MCF 10A (cell line): ENCODE measurements at places on chromosomes 16 and 17. TPM values are rescaled to one million over a fixed set of nuclear protein-coding genes. Genes with fewer than 3 reads are reported as not detected.

Gene CCL14
- not detected in 2 replicates for total RNA-seq

Gene GSG1L2
- total RNA-seq = not detected in 2 replicates

Gene B3GNT9
- total RNA-seq = 0.84 and 1.9 TPM in 2 replicates

Gene C17orf67
- total RNA-seq = 3.3 and 3.5 TPM in 2 replicates

Gene ITPRIPL2
- 49.3 and 53.7 TPM in 2 replicates for total RNA-seq

Gene CTRB1
- total RNA-seq = not detected in 2 replicates

Gene GAST
- total RNA-seq = not detected in 2 replicates

Gene ZNF629
- total RNA-seq = 10.9 and 14.1 TPM in 2 replicates

Gene CD300H
- not detected in 2 replicates for total RNA-seq

Gene CCL5
- not detected in 2 replicates for total RNA-seq

GRCh38 chr17:83145358-83145738 lies 65.9 kb downstream of the METRNL start:
- no peak for DNase-seq

GRCh38 chr16:88118376-88118775 lies 167.1 kb downstream of the BANP start:
- DNase-seq = no peak

DNA sequence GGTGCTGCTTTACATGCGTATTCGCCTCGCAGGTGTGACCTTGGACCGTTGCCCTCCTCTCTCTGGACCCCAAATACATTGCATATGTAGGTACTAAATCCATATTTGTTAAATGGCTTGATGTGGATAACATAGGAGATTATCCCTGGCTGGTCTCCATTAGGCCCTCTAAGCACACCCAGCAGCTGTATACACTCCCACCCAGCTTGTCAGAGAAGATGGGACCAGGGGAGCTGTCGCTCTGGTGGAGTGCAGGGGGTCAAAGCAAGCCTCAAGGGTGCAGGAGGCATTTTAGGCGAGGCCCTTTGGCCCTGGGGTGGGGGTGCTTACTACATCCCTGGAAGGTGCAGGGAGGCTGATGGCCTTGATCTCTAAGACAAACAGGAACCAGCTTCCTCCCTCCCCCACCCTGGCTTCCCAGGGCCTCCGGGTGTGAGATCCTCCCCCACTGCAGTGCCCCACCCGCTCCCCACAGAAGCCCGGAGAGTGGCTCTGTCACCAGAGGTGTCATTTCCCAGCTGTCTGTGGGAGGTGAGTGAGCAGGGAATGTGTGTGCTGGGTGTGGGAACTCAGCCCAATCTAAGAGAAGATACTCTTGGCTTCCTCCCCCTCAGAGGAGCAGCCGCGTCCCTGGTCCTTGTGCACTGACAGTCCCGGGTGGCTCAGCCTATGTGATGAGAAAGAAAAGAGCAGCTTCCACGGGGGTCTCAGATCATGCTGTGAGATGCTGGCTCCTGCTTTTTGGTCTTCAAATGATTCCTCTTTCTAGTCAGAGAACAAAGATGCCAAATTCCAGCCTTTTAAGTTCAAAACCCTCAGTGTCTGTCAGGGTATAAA lies 1.4 kb upstream of the VAMP2 start:
- no peak for DNase-seq

DNA sequence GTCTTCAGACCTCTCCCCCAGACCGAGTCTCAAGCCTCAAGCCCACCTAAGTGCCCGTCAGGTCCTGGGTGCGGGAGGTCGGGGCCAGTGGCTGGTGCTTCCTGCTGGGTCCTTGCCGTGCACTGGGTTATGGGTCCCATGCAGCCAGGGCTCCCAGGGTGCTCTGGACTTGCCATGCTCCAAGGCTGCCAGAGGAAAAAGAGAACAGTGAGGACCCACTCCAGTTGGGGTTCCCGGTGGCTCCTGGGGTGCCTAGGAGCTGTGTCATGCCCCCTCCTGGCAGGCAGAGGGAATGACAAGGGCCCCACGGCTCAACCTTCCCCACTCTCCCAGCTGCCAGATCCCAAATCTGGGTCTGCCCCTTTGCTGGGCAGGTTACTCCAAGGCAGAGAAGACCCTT lies 3.8 kb downstream of the SNX20 start:
- no peak for DNase-seq

DNA sequence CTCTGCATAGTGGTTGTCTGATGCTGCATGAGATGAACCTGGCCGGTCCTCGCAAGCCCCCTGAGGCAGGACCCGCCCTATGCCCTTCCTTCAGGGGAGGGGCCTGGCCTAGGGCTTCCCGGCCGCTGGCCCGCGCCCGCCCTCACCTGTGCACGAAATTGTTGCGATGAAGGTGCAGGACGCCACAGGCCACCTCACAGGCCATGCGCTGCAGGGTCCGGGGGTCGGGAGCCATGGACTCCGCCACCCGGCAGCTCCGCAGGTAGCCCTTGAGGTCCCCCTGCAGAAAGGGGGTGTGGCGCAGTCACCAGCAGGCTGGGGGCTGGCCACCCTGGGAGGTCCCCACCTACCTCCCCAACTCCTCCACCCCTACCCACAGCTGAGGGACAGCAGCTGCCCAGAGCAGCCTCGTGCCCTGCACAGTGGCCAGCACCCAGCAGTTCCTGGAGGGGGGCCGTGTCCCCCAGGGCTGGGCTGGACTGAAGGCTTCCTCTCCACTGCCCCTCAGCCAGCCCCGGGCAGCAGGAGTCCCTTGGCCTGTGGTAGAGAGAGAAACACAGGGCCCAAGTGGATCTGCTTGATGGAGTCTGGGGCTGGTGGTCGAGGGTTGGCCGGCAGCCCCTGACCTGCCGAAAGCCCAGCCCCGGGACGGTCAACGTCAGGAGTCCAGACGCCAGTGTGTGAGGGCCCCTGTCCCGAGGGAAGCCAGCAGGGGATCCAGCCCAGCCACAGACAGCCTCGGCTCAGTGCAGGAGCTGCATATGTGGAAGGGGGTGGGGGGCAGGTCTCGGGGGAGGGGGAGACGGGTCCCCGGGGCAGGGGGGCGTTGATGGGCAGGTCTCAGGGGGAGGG lies 38.8 kb upstream of the PVALEF start:
- DNase-seq = no peak

DNA sequence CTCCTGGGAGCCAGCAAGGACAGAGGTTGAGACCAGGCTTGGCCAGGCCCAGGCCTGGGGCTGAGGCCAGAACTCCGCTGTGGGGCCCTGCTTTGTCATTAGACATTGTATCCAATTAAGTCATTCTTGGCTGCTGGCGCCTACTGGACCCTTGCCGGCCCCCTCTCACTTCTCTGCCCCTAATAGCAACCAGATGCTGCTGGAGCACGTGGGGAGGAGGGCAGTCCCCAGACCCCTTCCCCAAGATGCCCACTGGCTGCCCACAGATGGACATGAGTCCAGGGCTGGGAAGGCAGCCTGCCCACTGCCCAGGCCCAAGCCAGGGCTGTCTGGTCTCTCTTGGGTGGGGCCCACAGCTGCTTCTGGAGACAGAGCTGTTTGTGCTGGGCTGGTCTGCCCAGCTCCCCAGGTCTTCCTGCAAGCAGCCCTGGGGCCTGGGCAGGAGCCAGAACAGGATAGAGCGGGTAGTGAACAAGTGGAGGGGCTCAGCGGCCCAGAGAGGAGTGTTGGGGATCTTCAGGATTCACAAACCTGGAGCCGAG lies 7.8 kb downstream of the PLXDC1 start:
- DNase-seq = no peak

GRCh38 chr16:85036236-85037049 lies 8.8 kb downstream of the KIAA0513 start:
- DNase-seq = no peak

GRCh38 chr16:65548470-65548869 lies 426.6 kb upstream of the CDH11 start:
- no peak for DNase-seq

GRCh38 chr17:78230996-78231935 lies at the start of gene TMEM235:
TMEM235 (plus strand) TSS chr17:78231631; CDS start chr17:78232024, 393 bp downstream.
- no peak for DNase-seq

GRCh38 chr17:7684851-7685532 lies 2.3 kb downstream of the TP53 start:
- DNase-seq = no peak

GRCh38 chr16:72850021-72850420 lies 197.9 kb downstream of the ZFHX3 start:
- DNase-seq = no peak

DNA sequence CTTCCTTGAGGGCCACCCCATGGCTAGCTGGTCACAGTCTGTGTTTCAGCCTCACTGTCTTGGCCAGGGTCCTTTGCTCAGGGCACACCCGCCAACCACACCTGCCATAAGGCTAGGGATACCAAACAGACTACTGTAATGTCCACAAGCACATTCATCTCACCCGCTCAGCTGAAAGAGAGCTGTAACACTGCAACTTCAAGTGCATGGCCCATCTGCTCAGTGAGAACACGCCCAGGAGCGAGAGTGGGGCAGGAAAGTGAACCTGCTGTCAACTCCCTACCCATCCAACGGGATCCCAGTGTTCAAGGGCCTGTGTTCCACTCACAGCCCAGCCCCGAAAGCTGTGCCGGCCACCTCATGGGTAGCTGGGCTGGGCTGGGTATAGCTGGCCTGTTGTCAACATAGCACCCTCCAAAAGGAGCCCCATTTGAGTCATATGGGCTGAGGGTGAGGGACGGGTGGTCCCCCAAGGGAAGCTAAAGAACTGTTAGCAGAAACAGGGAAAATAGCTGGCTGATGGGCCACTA lies 55.7 kb downstream of the SCNN1B start:
- DNase-seq = no peak

GRCh38 chr17:73720187-73720834 lies 76.1 kb upstream of the SDK2 start:
- no peak for DNase-seq

DNA sequence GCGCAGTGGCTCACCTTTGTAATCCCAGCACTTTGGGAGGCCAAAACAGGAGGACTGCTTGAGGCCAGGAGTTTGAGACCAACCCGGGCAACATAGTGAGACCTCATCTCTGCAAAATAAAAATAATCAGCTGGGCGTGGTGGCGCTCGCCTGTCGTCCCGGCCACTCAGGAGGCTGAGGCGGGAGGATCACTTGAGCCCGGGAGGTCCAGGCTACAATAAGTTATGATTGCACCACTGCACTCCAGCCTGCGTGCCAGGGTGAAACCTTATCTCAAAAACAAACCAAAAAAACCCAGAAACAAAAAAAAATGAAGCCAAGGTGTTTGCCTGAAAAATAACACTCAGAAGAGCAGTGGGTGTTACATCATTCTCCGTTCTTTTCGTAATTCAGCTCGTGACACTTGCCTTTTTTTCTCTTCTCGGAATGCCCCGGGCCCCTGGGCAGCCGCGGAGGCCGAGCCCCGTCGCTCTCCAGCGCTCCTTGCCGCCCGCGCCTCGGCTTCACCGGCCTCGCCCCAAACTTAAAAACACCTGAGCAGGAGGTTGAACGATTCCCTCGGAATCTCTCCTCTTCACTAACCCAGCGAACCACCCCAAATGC lies 17.0 kb downstream of the PRCD start:
- DNase-seq = peak; percentile 69

GRCh38 chr16:11759997-11760396 lies 17.3 kb upstream of the TXNDC11 start:
- DNase-seq = no peak

DNA sequence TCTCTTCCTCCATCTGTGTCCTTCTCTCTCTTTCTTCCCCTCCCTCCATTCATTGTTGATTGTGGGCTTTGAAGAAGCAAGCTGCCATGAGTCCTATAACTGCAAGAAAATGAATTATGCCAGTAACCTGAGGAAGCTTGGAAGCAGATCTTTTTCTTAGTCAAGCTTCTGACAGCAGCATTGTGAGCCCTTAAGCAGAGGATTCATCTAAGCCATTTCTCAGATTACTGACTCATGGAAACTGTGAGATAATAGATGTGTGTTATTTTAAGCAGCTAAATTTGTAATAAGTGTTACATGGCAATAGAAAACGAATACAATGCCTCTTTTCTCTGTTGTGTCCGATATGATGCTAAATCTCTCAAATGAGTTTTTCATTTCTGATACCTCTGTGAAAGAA lies 1109.7 kb downstream of the CDH11 start:
- DNase-seq = no peak

- no peak for DNase-seq
Observed at GRCh38 chr17:1758807-1759206, 3.1 kb upstream of the SERPINF1 start.

GRCh38 chr16:19485611-19486010 lies 36.3 kb downstream of the GDE1 start:
- DNase-seq = no peak

DNA sequence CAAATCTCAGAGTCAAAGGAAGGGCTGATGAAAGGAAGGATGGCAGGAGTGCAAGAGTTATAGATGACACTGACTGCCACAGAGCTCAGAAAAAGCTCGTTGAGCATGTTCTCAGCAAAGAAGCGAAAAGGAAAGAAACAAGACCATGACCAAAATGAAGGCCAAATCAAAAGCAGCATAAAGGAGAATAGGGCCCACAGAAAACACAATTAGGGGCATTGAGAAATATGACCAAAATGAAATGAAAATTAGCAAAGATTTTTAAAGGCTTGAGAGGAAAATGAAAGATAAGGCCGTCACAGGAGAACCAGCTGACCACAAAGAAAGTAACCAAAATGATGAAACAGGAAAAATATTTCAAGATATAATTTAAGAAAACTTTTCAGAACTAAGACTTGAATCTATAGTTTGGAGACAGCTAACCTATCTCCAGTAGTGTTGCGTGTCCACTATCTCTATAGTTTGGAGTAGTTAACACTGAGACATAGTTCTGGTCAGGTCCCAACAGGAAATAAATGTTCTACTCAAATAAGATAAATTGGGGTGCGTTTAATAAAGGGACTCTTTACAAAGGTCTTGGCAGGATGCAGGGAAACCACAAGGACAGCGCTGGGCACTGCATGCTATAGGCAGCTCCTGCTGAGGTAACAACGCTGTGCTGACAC lies 7.9 kb downstream of the PRSS54 start:
- no peak for DNase-seq

DNA sequence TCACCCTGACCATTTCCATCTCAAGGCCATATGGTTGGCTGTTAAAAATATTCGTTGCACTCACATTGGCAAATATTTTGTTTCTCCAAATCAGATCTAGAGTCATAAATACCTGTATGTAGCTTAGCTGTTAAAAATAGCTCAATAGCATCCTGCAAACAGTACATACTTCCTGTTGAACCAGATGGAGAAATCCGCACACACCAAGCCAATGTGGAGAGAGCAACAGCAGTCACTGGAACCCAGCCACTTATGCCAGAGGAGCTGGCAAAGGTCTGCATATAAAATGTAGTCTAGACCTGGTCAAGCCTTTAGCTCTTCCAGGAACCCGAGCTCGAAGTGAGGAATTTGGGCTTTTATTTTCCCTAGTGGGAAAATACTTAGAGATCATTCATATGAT lies 146.4 kb upstream of the KCNJ16 start:
- DNase-seq = no peak

DNA sequence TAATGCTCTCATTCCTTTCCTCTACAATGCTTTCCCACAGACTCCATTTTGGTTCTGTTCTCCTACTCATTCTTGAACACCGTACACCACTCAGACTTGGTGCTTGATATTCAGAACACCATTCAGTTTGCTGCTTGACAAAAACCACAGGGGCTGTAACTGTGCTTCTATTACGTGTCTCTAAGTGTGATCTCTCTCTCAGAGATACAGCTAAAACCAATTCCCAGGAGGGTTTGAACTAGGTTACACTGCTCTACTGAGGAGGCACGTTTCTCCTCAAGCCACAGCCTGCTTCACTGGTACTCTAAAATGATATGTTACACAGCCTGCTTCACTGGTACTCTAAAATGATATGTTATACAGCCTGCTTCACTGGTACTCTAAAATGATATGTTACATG lies 175.7 kb downstream of the CEP112 start:
- no peak for DNase-seq
